Esophagus squamous epithelium (tissue), 5 donors: ENCODE measurements at places on chromosomes 3 and 15. TPM values are rescaled to one million over a fixed set of nuclear protein-coding genes. Genes with fewer than 3 reads are reported as not detected.

- no peak for DNase-seq
These were observed 9.4 kb upstream of the PCSK6 start for GRCh38 chr15:101498717-101499480.

GRCh38 chr15:33860754-33861153 lies 107.5 kb upstream of the CHRM5 start:
- DNase-seq, result no peak

DNA sequence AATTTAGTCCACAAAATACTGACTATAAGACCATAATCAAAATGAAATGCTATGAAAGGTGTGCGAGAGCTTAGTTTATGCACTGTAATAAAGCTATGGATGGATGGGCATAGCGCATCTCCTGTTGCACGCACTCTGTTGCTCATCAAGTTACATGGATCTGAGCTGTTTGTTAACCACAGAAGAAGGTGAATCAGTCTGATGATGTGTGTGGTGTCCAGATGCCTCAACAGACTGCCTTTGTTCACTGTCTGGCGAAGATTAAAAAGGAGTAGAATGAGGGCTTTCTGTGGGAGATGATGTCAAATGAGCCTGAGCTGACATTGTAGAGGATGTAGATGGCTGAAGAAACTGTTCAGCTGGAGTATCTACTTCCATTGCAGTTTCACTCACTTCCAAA lies 36.1 kb downstream of the NSMCE3 start:
- no peak for DNase-seq

- no peak for DNase-seq
These were observed 326.6 kb downstream of the ARPP21 start for GRCh38 chr3:35965908-35966307.

DNA sequence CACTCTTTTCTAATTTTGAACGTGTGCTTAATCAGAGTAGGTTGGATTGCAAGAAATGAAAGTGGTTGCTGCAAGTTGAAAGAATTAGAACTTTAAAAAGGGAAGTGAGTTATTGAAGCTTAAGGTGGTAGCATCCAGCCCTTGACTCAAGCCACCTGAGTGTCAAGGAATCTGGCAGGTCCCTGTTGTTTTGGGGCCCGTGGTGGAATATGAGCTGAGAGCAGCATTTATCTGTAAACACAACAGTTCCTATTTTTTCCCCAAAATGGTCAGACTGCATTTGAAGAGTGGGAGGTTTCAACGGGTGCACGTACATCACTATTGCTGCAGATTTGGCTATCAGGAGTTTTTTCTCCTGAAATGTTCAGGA lies 1.7 kb downstream of the ITPR1 start:
- DNase-seq, result no peak

GRCh38 chr3:132758740-132759139 lies 36.5 kb upstream of the NPHP3 start:
- no peak for DNase-seq

- DNase-seq, result no peak
These were observed 11.5 kb downstream of the APH1B start for GRCh38 chr15:63288778-63289378.

DNA sequence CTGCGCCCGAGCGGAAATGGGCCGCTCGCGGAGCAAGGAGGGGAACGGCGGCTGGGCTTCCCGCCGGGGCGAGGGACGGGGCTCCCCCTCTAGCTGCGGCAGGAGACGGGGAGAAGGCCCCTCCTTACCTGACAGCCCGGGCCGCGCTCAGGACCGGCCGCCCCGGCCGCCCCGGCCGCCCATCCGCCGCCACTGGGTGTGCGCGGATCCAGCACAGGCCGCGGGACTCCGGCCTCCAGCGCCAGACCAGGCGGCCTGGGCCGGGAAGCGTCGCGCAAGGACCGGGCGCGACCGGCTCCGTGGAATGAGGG lies 296 bp downstream of the TPRA1 start:
- DNase-seq, result no peak

DNA sequence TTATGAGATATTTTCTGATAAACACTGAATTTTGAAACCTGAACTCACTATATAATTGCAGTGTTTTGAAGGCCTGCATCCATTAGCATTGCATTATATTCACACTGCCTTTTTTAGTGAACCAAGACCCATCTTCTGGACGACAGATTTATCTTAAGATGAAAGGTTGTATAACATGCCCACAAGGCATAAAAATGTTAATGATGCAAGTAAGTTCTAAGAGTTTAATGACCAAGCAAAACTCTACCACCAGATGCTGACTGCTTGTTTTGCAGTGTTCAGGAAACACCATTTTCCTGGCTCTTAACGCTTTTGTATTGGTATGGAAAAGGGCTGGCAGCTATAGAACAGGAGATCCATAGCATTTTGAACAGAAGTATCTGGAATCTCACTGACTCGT lies 46.1 kb downstream of the USP50 start:
- DNase-seq, result no peak

DNA sequence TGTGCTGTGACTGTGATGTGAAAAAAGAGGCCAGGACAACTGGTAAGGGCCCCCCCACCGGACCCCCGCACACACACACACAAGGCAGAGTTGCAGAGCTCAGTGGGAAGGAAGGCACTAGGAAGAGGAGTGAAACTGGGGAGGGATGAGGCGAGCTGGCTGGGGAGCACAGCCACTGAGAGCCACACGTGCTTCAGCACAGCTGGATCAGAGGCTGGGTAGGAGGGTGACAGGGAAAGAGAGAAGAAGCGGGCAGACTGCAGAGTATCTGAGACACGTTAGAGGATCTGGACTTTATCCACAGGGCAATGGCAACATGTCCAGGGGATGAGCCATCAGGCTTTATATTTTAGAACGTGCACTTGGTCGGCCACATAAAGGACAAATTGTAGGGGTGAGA lies 38.0 kb upstream of the TKT start:
- no peak for DNase-seq

DNA sequence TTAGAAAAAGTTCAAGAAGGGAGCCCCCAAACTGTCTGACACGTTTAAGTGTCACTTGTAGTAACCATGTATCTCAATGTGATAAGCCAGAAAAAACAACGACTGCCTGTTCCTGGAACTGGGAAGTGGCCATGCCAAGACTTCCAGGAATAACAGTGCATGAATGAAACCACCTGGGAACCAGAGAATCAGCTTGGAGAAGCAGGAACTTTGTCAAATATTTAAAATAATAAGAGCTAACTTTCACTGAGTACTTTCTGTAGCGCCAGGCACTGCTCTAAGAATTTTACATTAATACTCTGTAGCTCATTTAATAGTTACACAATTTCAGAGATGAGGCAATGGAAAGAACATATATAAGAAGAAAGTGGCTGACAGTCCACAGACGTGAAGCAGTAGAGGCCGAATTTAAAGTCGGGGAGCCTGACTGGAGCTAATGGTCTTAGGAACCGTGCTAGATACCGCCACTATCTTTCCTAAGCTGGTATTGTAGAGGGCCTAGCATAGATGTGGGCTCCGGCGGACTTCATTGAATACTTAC lies 876 bp downstream of the PLSCR1 start:
- DNase-seq, result no peak

GRCh38 chr3:18098960-18099587 lies 326.1 kb downstream of the SATB1 start:
- no peak for DNase-seq

GRCh38 chr15:57213862-57214261 lies 162.4 kb upstream of the CGNL1 start:
- DNase-seq, result no peak

GRCh38 chr15:80536716-80537115 lies 132.5 kb downstream of the ARNT2 start:
- no peak for DNase-seq

DNA sequence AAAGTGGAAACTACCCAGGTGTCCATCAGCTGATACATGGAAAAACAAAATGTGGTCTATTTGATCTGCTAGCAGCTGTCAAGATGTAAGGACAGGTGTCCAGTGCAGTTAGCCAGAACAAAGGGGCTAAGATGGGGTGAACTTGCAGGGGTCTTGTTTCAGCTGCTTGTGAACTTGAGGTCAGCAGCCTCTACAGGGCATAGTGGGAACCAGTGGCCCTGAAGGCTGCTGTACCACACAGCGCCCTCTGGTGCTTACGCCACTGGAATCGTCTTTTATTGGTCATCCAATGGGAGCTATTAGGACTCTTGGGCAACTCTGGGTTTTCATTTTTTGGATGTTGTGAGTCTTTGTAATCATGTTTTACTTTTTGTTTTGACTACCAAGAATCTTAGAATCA lies 62.2 kb upstream of the CTSH start:
- no peak for DNase-seq

GRCh38 chr3:195270079-195270816 lies 711 bp downstream of the XXYLT1 start:
- no peak for DNase-seq

GRCh38 chr3:127088511-127089351 lies 104.2 kb upstream of the PRR23E start:
- DNase-seq, result no peak

DNA sequence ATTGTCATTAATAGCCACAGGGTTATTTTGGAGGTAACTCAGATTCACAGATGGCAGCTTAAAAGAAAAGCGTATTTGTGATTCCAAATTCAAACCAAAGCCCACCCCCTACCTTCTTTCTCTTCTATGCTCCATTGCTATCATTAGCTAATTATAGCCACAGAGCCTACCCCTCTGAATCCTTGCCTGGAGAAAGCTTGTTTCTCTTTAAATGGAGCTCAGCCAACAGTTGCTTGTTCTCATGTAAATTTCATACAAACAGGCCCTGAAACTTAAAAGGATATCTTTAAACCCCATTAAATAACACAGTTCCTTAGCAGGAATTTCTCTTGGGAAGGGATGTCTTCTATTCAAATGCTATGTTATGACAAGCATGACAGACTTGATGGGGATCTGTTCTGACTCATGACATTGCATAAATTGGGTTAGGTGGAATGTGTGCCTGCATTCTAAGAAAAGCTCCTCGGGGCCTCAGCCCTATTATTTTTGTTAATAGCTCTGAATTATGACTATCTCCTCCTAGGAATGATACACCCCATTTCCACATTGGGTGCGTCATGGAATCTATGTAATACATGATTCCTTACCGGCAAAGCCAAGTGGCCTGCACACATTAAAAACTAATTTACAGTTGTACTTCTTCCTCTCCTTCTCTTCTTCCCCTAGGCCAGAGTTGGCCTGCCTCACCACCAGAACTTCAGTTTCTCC lies 265.8 kb downstream of the TAFA4 start:
- no peak for DNase-seq

DNA sequence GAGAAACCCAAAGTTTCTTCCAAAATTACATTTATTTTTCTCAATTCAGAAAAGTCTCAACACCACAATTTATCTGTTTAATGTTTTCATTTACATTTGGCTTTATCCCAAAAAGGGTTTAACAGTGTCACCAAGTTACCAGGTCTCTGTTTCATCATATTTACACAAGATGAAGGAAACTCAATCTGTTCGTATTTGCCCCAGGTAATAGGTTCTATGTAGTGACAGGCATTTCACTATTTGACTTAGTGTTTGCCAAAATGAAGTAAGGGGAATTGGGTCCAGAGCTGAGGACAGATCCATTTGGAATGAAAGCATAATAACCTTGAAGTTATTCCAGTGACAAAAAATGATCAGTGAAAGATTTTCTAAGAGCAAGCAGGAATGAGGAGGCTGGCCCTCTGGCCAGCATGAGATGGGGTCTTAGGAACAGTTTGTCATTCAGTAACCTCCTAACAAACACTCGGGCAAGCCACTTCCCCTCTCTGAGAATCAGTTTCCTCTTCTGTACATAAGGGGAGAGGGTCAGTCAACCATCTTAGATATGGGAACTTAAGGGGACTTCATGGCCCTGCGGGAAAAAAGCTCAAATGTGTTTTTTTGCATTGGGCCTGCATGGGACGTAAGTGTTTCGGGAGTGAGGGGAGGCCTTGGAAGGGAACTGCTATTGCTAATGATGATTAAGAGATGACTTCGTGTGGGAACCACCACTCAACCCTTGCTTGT lies 31.8 kb downstream of the UMPS start:
- DNase-seq, result no peak

- no peak for DNase-seq
These were observed 446.6 kb upstream of the BCHE start for GRCh38 chr3:166283840-166284239.

DNA sequence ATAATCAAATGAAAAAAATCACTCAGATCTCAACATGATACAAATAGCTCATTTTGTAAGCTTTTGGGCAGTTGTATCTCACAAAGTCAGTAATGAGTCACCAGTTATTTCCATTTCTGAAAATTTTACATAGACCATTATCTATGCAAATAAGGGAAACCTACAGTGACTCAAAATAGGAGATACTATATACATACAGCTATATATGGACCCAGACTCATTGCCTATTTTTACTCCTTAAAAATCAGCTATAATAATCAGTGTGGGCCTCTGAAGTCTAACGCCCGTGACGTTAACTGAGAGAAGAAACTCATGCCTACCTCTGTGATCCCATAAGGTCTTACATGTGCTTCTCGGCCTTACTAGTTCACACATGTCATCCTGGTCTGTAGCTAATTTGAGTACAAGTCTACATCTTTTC lies 31.6 kb downstream of the LRIG1 start:
- DNase-seq, result no peak

DNA sequence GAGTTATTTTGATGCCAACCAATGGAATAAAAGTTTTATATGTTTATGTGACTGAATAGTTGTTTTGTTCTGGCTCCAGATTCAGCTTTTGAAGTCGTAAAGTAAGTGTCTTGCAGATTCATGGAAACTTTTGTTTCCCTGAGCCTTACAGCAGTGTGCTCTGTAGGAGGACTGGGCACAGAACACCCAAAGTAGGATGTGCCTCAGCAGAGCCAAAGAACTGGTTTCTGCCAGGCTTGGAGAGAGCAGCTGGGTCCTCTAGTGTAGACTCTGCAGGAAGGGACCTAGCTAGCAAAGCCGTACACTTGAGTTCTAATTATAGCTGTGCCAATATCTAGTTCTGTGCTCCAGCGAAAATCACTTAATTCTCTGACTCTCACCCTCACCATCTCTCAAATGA lies 261.2 kb upstream of the DNAJC19 start:
- no peak for DNase-seq

DNA sequence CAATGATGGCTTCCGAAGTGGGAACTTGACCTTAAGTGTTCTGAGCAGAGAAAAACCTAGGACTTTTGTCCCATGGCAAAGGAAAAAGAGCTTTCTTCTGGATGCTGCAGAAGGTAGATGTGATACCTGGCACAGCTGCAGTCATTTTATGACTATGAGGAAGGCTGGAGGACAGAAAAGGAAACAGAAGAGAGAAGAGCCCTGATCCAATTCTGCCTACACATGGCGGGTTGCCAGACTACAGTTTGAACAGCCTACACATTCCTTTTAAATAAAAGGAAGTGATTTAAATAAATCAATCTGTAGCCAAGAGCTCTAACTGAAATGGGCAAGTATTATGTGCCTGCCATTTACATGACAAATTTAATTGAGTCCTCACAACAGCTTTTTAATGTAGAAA lies 43.6 kb upstream of the CHRNB4 start:
- no peak for DNase-seq

GRCh38 chr15:43168192-43169107 lies 16.8 kb upstream of the CCNDBP1 start:
- DNase-seq, result no peak

ATG3 gene
- total RNA-seq, result 58.6 TPM

FGF7 gene
- total RNA-seq, result 12.5 TPM

ADGRG7 gene
- not detected for total RNA-seq

SENP7 gene
- 6.0 TPM for total RNA-seq

SERINC4 gene
- total RNA-seq, result not detected

GOLGA6L4 gene
- 3.6 TPM for total RNA-seq

CELF6 gene
- 0.31 TPM for total RNA-seq

SLC2A2 gene
- not detected for total RNA-seq

PRR20G gene
- total RNA-seq, result not detected

TIGIT gene
- 0.26 TPM for total RNA-seq

NR1I2 gene
- not detected for total RNA-seq

LDHAL6B gene
- total RNA-seq, result not detected

DPP8 gene
- 30.5 TPM for total RNA-seq

SLC22A13 gene
- 0.76 TPM for total RNA-seq

OIP5 gene
- 16.3 TPM for total RNA-seq
